Upper lobe of right lung (tissue), 1 donor: ENCODE measurements at places on chromosomes 16 and 17.
A peak's percentile ranks its signal among the peaks of the same experiment; 100 is the strongest.

DNA sequence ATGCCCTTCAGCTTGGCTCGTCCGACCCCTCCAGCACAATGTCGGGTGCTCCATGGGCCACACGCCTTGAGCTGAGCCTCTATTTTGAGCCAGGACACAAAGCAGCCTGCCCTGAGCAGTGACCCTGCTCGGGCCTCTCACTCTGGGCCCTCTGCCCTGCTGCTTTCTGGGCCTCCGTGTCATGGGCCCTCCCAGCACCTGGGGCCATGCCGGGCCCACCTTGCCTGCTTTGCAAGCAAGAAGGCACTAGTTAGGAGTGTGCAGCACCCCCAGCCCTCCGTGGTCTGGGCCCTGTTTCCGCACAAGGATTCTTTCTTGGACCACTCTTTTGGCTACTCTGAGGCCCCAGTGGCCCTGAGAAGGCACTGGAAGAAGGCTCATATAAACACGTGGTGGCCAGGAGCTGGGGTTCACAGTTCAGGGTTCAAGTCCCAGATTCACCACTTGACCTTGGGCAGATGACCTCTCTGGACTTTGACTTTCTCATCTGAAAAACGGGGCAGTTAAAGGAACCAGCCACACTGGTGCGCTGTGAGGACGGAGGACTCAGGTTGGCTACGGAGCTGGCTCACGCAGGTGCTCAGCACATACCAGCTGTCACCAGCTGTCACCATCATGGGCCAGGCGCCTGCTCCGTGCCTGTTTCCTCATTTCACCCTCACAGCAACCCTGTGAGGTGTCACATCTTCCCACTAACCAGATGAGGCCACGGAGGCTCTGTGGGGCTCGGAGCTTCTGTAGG, 166.0 kb upstream of the GSE1 start:
- H3K27me3 ChIP-seq: no peaks in the 10 kb centered on the region
- H3K4me3 ChIP-seq: no peak overlapping the region
- DNase-seq: no peak
- peaks cover 12% of the 10 kb centered on the region for H3K4me1 ChIP-seq
- no peaks in the 10 kb centered on the region for H3K36me3 ChIP-seq

DNA sequence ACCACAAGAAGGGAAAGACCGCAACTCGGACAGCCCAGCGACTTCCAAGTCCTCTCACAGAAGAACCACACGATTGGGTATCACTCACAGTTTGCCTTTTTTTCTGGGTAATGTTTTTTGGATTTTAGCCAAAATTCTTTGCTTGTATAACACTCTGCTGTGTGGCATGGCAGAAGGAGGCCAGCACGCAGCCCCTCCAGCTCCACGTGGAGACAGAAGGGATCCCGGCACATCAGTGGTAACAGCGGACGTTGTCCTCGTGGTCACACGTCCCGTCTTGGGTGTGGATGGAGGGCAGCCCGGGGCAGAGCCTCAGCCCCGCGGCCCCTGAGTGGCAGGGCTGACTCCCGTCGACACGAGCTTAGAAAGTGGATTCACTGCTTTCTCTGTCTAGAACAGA, 69.1 kb downstream of the KLHDC4 start:
- no peaks in the 10 kb centered on the region for H3K27me3 ChIP-seq
- H3K4me1 ChIP-seq: no peaks in the 10 kb centered on the region
- H3K36me3 ChIP-seq: no peaks in the 10 kb centered on the region
- no peak for DNase-seq

DNA sequence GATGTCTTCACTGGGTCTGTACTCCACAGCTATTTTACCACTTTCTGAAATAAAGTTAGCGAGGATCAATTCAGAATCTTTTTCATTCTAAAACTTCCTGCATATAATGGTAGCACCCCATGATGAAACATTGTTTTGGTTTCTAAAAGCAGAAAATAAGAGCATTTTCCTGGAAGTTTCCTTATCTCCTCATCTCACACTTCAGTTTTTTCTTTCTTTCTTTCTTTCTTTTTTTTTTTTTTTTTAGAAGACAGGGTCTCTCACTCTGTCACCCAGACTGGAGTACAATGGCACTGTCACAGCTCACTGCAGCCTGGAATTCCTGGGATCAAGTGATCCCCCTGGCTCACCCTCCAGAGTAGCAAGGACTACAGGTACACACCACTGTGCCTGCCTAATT, 10.3 kb downstream of the RDM1 start:
- no peaks in the 10 kb centered on the region for H3K27me3 ChIP-seq
- H3K36me3 ChIP-seq: no peaks in the 10 kb centered on the region
- DNase-seq: no peak
- no peaks in the 10 kb centered on the region for H3K4me1 ChIP-seq
- no peak overlapping the region for H3K27ac ChIP-seq

DNA sequence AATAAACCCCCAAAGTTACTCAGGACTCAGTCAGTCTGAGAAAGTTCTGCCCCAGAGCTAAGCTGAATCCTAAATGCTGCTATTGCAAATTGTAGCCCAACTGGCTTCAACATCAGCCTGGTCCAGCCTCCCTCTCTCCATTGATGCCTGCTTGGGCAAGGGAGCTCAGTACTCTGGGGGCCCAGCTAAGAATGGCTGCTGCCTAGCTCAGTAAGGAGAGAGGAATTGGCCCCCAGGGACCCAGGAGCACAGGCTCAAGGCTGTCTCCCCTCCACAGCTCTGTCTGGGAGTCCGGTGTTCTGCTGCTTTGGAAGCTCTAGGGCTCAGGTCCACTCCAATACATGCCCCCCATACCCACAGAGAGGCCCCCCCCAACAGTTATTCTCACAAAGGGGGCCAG, 1.6 kb downstream of the UNC119 start:
- no peak overlapping the region for H3K4me3 ChIP-seq
- H3K4me1 ChIP-seq: peaks cover 26% of the 10 kb centered on the region
- H3K36me3 ChIP-seq: peaks cover 33% of the 10 kb centered on the region
- H3K27ac ChIP-seq: no peak overlapping the region
- H3K27me3 ChIP-seq: no peaks in the 10 kb centered on the region

GRCh38 chr16:86202760-86203426, 303.9 kb downstream of the IRF8 start:
- H3K4me3 ChIP-seq: no peak overlapping the region
- DNase-seq: no peak
- H3K36me3 ChIP-seq: no peaks in the 10 kb centered on the region
- no peak overlapping the region for H3K27ac ChIP-seq
- H3K4me1 ChIP-seq: no peaks in the 10 kb centered on the region

DNA sequence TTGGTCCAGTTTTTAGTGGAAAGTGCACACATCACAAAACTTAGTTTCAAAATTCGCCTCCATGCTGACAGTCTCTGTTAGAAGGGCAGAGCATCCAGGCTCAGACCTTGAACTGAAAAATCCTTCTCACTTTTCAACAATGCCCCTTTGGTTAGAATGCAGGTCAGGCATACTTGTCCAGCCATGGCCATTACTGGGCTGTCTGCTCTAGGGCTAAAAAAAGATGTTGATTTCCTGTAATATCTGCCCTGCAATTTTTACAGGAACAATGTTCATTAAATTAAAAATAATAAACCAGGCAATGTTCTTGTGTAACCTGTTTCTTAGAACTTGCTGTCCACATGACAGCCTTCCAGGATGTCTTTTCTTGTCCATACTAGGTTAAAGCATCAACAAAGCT, 122.4 kb downstream of the SNX11 start:
- no peak overlapping the region for H3K27ac ChIP-seq
- no peaks in the 10 kb centered on the region for H3K36me3 ChIP-seq
- DNase-seq: no peak
- H3K4me1 ChIP-seq: no peaks in the 10 kb centered on the region

DNA sequence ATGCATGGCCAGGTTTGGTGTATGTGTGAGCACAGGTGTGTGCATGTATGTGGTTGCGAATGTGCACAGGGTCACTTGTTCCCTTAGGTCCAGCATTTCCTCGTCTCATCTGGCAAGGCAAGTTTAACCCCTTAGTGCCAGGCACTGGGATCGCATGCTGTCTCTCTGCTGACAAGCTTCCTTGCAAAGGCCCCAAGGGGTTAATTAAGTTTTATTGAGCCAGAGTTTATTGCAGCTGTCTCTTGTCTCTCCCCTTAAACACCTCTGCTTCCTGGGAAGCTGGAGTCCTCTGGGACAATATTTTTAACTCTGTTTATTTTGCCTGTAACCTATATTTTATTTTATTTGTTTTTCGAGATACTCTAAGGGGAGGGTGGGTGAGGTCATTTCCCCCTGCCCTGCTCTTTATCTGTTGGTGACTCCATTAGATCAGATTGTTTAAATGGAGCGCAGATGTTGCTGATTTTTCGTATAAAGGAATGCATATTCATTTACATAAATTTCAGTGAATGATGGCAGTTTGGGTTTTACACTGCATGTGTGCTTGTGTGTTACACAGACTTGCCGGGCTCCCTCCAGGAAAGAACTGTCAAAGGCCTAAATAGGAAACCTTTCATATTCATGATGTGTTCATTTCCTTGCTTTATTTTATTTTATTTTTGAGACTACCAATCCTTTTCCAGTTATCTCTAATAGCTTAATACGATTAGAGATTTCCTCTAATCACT, 99.7 kb downstream of the CBLN1 start:
- H3K4me1 ChIP-seq: no peaks in the 10 kb centered on the region
- H3K36me3 ChIP-seq: no peaks in the 10 kb centered on the region
- no peak overlapping the region for H3K4me3 ChIP-seq
- DNase-seq: no peak
- H3K27me3 ChIP-seq: peaks cover 7% of the 10 kb centered on the region

DNA sequence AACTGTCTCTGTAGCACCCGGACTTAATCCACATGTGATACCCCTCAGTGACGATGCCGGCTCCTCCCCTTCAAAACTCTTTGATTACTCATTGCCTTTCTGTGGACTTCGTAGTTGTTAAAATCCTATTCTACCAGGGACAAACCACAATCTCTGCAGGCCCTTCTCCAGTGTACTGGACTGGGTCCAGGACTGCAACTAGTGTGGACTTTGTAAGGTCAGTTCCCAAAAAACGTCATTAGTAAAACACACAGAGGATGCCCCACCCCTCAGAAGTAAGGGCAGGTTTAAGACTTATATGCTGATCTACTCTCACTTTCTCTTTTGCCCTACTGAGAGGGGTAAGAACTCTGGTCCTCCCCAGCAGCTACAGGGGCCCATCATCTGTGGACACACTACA, 10.5 kb upstream of the NUDT7 start:
- DNase-seq: no peak
- H3K4me3 ChIP-seq: no peak overlapping the region
- H3K27me3 ChIP-seq: no peaks in the 10 kb centered on the region

- DNase-seq: peak; percentile 71
- H3K4me1 ChIP-seq: peaks cover 8% of the 10 kb centered on the region
- H3K27me3 ChIP-seq: no peaks in the 10 kb centered on the region
- H3K36me3 ChIP-seq: no peaks in the 10 kb centered on the region
- no peak overlapping the region for H3K27ac ChIP-seq
- H3K4me3 ChIP-seq: no peak overlapping the region
Measured at GRCh38 chr17:4565209-4566141, 5.1 kb upstream of the GGT6 start.

- H3K4me1 ChIP-seq: peaks cover 4% of the 10 kb centered on the region
- peaks cover 36% of the 10 kb centered on the region for H3K36me3 ChIP-seq
- no peak overlapping the region for H3K4me3 ChIP-seq
- H3K27ac ChIP-seq: no peak overlapping the region
Measured at GRCh38 chr16:10966129-10966528, 21.8 kb downstream of the CLEC16A start.

DNA sequence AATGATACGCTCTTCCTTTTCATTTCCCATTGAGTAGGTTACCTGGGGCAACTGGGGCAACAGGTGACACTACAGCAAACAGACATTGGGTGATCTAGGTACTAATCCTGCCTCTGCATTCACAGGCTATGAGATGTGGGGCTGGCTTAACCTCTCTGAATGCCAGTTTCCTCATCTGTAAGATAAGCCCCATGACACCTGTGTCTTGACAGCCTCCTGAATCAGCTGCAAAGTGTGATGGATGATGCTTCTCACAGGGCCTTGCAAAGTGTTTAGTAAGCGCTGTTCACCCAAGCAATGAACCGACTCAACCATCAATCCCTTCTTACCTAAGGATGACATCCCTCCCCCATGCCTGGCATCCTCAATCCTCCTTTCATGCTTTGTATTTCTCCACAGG, 322.8 kb downstream of the XYLT1 start:
- H3K4me3 ChIP-seq: no peak overlapping the region
- no peaks in the 10 kb centered on the region for H3K27me3 ChIP-seq
- DNase-seq: no peak
- H3K4me1 ChIP-seq: no peaks in the 10 kb centered on the region
- H3K27ac ChIP-seq: no peak overlapping the region

GRCh38 chr17:7844292-7845154, 10.3 kb upstream of the TMEM88 start:
- H3K4me3 ChIP-seq: peak overlapping the region; percentile 90
- peak; percentile 94 for DNase-seq
- peak overlapping the region; percentile 97 for H3K27ac ChIP-seq
- H3K36me3 ChIP-seq: peaks cover 45% of the 10 kb centered on the region
- H3K27me3 ChIP-seq: no peaks in the 10 kb centered on the region
- peaks cover 29% of the 10 kb centered on the region for H3K4me1 ChIP-seq

DNA sequence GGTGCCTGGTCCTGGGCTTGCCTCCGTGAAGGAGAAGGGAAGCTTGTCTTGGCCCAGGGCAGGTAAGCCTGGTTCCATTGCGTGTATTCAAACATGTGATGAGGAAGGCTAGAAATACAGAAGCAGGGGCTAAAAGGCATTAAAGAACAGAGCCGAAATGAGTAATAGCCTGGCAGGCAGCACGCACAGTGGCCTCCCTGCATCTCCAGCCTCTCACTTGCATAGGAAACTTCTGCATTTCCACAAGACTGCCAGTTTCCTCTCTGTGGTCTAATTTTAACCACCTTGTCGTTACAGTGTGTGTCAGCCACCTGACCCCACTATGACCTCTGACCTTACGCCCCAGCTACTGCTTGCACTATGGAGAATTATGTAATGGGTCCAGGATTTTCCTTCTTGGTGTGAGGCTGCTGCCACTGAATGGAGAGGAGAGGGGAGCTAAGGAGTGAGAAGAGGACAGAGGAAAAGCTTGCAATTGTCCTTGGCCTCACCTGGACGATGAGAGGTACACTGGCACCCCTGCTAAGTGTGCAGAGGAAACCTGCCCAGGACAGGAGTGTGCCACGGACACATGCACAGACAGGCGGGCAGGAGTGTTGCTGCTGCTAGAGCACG, 32.8 kb downstream of the HIC1 start:
- peak; percentile 73 for DNase-seq
- peaks cover 83% of the 10 kb centered on the region for H3K4me1 ChIP-seq
- H3K4me3 ChIP-seq: no peak overlapping the region
- H3K27ac ChIP-seq: peak overlapping the region; percentile 2

DNA sequence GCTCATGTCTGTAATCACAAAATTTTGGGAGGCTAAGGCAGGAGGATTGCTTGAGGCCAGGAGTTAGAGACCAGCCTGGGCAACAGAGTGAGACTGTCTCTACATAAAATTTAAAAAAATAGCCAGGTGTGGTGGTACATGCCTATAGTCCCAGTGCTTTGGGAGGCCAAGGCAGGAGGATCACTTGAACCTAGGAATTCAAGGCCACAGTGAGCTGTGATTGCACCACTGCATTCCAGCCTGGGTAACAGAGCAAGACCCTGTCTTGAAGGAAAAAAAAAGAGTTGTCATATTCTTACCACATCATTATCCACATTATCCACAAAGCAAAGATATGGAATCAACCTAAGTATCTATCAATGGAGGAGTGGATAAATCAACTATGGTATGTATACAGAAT, 21.0 kb upstream of the MAPK3 start:
- H3K4me3 ChIP-seq: no peak overlapping the region
- H3K27ac ChIP-seq: no peak overlapping the region
- H3K4me1 ChIP-seq: no peaks in the 10 kb centered on the region
- H3K27me3 ChIP-seq: no peaks in the 10 kb centered on the region
- no peaks in the 10 kb centered on the region for H3K36me3 ChIP-seq
- no peak for DNase-seq

- H3K27me3 ChIP-seq: no peaks in the 10 kb centered on the region
- no peaks in the 10 kb centered on the region for H3K36me3 ChIP-seq
- H3K4me1 ChIP-seq: no peaks in the 10 kb centered on the region
- H3K4me3 ChIP-seq: no peak overlapping the region
Measured at GRCh38 chr16:47939680-47940079, 216.1 kb downstream of the ABCC12 start.
